ENCODE measurements at places on chromosomes 5 and 9.

DNA sequence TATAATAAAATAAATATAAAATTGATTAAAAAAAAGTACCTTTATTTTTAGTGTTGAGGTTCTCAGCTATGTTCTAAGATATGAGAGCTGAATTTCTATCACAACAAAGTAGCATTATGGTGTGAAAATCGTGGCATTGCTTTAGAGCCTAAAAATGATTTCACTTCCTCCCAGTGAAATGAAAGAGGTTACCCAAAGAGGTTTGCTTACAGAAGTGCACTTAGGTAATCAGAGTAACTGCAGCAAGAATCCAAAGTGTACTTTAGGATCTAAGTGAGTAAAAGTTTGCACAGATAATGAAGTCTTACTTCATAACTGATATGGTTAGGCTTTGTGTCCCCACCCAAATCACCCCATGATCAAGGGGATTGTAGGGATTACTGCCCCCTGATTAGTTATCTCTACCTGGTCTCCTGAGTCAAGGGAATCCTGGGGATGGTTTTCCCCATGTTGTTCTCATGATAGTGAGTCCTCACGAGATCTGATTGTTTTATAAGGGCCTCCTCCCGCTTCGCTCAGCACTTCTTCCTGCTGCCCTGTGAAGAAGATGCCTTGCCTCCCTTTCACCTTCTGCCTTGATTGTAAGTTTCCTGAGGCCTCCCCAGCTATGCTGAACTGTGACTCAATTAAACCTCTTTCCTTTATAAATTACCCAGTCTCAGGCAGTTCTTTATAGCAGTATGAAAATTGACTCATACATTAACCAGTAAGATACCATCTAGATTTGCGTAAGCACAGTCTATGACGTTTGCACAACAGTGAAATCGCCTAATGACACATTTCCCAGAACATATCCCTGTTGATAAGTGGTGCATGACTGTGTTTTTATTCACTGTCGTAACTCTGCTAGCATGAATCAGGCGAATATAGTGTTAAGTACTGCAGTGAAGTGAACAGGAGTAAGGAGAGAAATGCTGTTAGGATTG, 40.3 kb upstream of the LRRC70 start:
- no peak for DNase-seq

GRCh38 chr5:2439608-2440007, 311.9 kb downstream of the IRX2 start:
- no peak for DNase-seq

GRCh38 chr9:1208157-1208556, 158.0 kb downstream of the DMRT2 start:
- no peak for DNase-seq

- no peak for DNase-seq
Observed at GRCh38 chr5:134539732-134540131, 14.3 kb downstream of the JADE2 start.

DNA sequence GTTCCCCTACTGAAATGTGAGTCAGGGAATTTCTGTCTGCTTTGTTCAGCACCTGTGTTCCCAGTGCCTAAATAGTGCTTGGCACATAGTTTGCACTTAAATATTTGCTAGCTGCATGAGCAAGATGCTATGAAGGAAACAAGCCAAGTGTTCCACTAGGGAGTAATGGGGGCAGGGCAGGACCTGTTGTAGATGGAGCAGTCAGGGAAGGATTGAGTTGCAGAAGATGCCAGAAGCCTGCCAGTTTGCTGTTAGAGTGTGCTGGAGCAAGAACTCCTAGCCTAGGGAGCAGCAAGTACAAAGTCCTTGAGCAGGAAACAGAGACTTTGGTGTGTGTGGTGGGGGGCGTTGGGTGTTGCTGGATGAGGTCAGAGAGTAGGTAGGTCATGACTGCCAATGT, 87.5 kb downstream of the DAB2IP start:
- no peak for DNase-seq

GRCh38 chr9:36320466-36320865, 62.2 kb upstream of the GNE start:
- DNase-seq = no peak

- DNase-seq = no peak
Observed at GRCh38 chr5:123537845-123538244, 25.9 kb downstream of the CSNK1G3 start.

DNA sequence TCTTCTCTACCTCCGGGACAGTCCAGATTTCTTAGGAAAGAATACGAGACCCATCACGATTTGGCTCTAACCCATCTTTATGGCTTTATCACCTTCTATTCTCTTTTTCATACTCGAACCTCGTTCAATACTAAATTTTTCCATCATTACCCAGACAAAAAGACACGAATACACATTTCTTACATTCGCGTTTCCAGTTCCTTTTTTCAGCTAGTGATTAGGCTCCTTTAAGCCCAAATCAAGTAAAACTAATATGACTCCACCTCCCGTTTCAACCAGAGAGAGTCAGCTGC, 506 bp downstream of the ZBTB6 start:
- DNase-seq = no peak

All from putamen (tissue), 1 donor.